ENCODE measurements at places on chromosomes 2 and 18.

GRCh38 chr2:20430035-20430434, 16.8 kb upstream of the RHOB start:
- no peak for DNase-seq

- DNase-seq = no peak
These were observed 70.6 kb downstream of the DAW1 start for GRCh38 chr2:227942021-227942420.

- DNase-seq = no peak
These were observed 56.3 kb upstream of the ZDBF2 start for GRCh38 chr2:206218156-206218555.

DNA sequence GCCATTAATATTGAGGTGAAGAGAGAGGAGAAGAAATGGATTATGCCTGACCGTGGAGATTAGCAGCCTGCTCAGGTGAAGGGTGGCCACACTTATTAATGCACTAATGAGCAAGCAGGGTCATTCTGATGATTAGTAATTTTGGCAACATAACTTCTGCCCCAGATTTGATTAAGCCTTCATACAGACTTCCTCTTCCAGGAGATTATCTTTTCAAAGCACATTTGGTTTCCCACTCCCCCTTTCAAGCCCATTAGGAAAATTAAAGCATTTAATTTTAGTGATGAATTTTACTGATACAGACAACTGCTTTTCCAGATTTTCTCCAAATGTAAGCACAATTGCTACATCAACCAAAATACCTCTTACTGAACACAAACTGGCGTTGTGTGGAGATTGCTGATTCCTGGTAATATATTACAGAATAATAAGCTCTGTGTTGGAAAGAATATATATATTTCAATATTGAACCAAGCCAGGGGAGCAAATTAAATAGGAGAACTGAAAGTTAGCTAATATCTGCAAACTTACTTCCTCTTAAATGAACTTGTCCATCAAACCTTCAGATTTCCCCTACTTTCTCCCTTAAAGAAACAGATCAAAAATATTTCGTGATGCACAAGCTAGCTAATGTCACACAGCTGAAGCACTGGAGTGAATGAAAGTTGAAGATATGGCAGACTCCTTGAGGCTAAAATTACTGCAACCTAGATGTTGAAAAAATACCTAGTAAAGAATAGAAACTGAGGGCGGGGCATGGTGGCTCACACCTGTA, 140.8 kb downstream of the FAM210A start:
- DNase-seq = no peak

- DNase-seq = no peak
These were observed 23.6 kb upstream of the SULT1C4 start for GRCh38 chr2:108354136-108354535.

- DNase-seq = no peak
These were observed 103.9 kb upstream of the TMEFF2 start for GRCh38 chr2:192298664-192299063.

- DNase-seq = no peak
These were observed 55.5 kb downstream of the CRACDL start for GRCh38 chr2:98880266-98881152.

DNA sequence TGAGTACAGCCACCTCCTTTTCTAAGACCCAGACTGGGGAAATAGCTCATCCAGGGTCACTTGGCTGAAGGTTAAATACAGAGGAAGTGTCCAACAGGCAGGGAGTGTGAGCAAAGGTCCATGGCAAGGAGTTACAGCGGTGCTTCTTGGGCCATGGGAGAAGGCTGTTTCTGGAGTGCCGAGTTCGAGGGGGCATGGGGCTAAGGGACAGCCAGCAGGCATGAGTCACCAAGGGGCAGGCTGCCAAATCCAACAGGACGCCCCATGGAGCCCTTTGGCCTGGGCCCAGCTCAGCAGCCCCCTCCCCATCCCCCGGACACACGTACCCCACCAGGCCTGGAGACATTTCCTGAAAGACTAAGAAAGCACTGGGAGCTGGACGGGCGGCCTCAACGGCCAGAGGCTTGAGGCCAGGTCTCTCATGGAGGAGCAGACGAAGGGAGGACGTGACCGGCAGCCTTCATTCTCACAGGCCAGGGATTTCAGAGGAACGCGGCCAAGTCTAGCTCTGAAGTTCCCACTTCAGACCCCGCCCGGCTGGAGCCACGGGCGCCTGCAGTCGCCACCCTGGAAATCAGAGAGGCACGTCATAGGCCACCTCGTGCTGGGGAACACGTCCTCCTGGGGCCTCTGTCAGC, 160.4 kb downstream of the SMAD7 start:
- DNase-seq = no peak

DNA sequence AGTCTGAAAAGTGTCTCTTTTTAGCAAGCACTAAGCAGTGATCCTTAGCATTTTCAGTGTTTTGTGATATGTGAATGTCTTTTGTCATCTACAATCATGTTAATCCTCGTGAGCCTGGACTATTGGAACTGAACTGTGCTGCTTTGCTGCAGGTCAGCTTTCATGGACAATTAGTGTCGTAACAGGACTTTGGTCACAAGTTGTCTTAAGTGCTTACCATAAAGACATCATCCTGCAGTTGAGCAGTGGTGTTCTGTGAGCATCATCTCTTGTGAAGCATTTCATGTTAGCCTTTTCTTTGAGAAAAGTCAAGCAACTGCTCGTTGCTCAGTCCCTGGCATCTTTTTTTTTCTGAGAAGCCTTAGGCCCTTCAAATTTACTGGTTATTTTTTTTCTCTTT, 135.9 kb downstream of the ZNF407 start:
- no peak for DNase-seq

DNA sequence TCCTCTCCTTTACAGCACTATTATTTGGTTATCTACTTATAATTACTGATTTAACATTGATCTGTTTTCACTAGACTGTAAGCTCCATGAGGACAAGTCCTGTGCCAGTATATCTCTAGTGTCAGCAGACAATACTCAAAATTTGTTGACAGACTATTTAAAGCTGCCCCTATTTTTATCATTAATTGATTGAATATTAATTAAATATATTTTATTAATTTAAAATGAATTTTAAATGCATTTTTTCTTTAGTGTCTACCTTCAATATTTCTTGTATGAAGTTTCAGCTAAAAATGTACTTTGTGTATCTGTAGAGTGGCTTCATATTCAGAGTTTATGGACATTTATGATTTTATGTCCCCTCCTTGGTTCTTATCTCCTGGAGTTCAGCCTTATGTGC, 26.4 kb upstream of the FHOD3 start:
- DNase-seq = no peak

- no peak for DNase-seq
These were observed 55.2 kb downstream of the RPL31 start for GRCh38 chr2:101057051-101057933.

DNA sequence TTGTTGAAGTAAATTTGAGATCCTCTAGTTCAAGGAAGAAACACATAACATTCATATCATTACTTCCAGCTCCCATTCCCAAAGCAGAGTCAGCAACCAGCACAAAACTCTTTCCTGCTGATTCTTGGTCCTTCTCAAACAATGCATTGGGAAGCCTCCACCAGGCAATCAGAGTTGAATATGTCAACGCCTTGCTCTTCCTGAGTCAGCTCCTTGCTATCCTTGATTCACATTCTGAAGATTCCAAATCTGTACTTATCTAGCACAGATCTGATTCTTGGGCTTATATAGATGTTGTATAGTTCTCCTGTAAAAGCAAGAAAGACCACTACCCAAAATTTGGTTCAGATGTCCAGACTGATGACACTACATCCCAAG, 29.6 kb downstream of the CFAP210 start:
- DNase-seq = no peak

DNA sequence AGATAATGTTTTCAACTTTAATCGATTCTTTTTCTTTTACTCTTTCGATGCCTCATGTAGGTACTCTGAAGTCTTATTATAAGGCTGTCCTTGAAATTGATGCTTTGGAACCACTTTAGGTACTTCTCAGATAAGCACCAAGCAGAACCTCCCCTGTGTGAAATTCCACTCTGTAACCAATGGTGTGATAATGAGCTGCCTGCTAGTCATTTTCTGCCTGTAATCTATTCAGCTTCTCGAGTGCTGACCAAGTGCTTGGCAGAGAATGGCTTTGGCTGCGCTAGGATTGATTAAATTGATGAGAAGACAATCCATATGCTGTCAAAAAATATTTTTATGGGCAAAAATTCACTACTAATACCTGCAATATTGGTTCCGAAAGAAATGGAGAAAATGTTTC, 132.1 kb upstream of the STON1 start:
- no peak for DNase-seq

DNA sequence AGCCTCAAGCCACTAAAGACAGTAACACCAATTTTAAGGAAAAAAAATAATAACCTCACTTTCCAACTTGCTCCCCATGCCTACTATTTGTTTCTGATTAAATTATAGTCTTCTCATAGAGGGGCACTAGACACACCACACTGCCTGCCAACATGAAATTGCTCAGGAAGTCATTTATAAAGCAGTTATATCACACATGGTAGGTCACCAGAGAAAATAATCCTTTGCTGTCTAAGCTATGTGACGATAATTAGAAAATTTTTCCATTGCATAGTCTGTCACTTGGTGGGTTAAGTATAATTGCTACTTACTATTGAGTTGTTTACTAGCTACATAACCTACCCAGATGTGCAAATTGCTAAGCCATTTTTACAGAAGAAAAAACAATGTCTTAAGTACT, 85.2 kb downstream of the INO80D start:
- DNase-seq = no peak

GRCh38 chr2:173978447-173978846, 13.3 kb upstream of the SP3 start:
- no peak for DNase-seq

- no peak for DNase-seq
These were observed 324.0 kb upstream of the REG3G start for GRCh38 chr2:78701546-78701945.

- DNase-seq = no peak
These were observed 198.9 kb downstream of the TWIST2 start for GRCh38 chr2:239046822-239047221.

DNA sequence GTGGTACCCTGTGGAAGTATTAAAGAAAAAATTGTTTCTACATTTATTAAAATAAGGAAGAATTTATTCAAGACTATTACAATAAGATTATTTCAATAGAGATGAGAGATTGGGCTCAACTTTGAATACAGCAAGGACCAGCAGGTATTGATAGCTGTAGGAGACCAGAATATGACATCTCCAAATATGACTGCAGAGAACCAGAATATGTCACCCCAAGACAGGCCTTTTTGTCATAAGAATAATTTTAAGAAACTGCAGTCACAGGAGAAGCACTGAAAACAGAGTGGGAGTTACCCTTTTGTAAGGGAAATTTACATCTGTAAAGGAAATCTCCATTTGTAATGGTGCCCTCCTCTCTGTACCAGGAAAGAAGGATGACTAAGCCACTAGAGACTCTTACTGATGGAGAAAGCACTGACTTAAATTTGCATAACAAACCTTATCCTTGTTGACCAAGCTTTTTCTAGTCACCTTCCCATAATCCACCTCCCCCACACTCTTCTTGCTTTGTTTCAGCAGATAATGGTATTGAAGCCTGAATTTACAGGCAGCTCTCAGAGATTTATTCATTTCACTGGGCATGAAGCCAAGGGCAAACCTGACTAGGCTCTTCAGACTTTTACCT, 145.1 kb upstream of the RMP24 start:
- DNase-seq = peak; percentile 99

- no peak for DNase-seq
These were observed 8.4 kb downstream of the HOXD3 start for GRCh38 chr2:176165370-176166050.

GRCh38 chr2:46954951-46955571, 39.5 kb upstream of the MCFD2 start:
- no peak for DNase-seq

GRCh38 chr2:217943446-217944321, 59.1 kb downstream of the TNS1 start:
- peak; percentile 67 for DNase-seq

GRCh38 chr2:30665761-30666265, 141.4 kb downstream of the CAPN13 start:
- DNase-seq = no peak

DNA sequence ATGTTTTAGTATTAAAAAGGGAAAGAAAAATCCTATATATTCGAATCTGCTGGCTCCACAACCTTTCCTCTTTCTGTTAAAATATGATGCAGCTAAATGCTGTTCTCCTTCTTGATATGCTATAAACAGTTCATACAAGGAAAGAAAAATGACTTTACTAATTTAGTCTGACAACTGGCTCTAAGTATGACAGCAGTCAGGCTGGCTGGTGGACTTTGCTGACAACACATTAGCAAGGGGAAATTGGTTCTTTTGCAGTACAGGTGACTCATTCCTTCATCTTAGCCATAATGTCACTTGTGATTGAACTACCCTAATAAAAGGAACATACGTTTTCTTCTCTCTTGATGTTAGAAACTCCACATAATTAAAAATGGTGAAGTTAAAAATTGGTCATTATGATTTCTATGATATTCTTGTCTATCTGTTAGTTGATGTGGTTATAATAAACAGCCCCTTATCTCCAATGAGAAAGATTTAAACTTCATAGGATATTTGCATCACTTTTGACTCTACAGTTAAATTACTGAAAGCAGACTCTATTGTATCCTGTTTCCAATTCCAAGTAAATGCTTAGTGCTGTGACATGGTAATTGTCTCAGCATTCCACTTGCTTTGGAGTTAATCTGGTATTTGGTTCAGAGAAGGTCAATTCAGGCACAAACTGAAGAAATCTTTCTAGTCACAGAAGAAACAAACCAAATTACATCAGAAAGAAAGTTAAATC, 315.3 kb upstream of the GULP1 start:
- DNase-seq = no peak

GRCh38 chr2:62800618-62801017, 95.1 kb downstream of the EHBP1 start:
- DNase-seq = no peak

- no peak for DNase-seq
These were observed 29.2 kb upstream of the CDH7 start for GRCh38 chr18:65721619-65722018.

- no peak for DNase-seq
These were observed 954.1 kb downstream of the DSC3 start for GRCh38 chr18:30088238-30089015.

- no peak for DNase-seq
These were observed 149.2 kb upstream of the KLHL29 start for GRCh38 chr2:23235736-23236135.

- no peak for DNase-seq
These were observed 57.3 kb downstream of the CCDC195 start for GRCh38 chr2:224658780-224659405.

DNA sequence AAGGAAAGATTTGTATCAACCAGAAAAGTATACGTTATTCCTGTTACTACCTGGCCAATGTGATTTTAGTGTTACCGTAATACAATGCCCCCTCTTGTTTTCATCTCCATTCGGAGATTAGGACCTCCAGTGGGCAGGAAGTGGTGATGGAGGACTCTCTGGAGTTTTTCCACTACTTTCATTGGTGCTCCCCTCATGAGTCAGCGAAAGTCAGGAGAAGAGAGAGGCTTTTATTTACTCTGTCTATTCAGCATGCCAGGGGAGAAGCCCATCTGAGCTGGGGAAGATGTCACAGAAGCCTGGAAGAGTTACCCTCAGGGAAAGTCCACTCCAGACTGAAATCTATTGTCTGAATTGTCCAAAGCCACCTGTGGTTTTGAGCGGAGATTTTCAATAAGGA, 88.2 kb upstream of the THUMPD2 start:
- no peak for DNase-seq
